Small intestine (tissue), 16 donors: ENCODE measurements at places on chromosomes 3 and 15.

DNA sequence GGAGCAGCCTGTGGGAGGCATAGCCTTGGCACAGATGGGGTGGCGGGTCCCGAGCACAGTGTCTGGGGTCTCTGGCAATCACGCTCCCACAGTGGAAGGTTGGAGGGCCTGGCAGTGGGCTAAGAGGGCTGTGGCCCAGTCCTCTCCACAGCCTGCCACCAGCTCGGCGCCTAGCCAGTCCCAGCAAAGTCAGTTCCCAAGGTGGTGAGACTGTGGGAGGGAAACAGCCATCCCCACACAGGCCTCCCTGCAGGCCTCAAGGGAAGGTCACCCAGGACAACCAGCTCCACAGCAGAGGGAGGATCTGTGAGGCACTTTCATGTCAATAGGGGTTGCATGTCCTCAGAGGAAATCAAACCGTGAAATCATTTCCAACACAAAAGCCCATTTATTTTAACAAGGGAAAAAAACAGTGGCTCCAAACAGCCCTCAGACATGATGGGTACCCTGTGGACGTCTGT is 27.6 kb upstream of the LIMD1 start:
- no peak for DNase-seq

DNA sequence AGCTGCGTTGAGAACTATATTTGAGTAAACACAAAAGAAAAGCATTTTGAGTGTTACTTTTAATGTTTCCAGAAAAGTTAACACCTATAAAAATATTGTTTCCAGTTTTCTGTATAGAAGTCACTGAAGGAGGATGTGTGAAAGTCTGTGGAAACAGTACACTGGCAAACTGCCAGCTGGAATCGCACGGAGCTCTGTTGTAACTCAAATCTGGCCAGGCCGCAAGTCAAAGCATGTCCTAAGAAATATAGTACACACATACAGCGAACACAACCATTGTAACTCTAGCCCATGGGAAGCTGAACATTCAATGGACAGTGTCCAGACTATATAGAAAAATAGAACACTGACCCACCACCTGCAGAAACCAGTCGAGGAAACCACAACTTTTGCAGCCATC is 657.2 kb downstream of the FHIT start:
- peak; percentile 22 for DNase-seq

DNA sequence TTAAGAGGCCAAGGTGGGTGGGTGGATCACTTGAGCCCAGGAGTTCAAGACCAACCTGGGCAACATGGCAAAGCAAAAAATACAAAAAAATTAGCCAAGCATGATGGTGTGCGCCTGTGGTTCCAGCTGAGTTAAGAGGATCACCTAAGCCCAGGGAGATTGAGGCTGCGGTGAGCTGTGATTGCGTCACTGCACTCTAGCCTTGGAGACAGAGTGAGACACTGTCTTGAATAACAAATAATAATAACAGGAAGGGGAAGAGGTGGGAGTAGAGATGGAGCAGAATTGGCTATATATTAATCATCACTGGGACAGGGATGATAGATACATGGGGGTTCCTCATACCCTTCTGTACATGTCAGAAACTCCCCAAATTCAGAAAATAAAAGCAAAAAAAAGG is 23.8 kb upstream of the NMB start:
- no peak for DNase-seq

DNA sequence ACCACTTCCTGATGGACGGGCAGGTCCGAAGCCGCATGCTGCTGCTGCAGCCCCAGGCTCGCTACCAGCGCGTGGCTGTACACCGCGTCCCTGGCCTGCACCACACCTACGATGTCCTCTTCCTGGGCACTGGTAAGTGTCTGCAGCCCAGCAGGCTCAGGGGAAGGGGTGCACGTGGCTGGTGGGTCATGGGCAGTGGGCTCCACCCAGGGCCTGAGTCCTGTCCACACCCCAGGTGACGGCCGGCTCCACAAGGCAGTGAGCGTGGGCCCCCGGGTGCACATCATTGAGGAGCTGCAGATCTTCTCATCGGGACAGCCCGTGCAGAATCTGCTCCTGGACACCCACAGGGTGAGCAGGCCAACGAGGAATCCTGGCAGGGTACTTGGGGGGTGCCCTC is 8.7 kb downstream of the CIB1 start:
- DNase-seq = no peak

- no peak for DNase-seq
These were observed 19.3 kb upstream of the EOGT start for GRCh38 chr3:69032737-69033136.

DNA sequence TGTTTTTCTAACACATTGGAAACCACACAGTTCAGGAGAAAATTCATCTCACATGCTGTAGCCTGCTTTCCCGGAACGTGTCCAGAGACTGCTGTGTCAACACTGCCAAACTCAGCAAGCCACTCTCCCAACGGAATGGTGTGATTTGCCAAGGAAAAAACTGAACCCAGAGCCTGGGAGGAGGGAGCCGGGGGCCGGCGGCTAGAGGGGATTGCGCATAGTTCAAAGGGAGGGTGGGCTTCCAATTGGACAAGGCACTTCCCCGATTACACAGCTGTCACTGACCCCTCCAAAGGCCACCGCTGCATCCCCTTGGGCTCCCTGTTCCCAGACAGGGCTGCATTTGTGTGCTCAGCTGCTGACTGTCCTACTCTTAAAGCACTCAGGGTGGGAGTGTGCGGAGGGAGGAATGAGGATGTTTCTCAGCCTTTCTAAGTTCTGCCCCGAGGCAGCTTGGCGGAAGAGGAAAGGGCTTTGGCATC is 256.2 kb downstream of the ZNF621 start:
- no peak for DNase-seq

DNA sequence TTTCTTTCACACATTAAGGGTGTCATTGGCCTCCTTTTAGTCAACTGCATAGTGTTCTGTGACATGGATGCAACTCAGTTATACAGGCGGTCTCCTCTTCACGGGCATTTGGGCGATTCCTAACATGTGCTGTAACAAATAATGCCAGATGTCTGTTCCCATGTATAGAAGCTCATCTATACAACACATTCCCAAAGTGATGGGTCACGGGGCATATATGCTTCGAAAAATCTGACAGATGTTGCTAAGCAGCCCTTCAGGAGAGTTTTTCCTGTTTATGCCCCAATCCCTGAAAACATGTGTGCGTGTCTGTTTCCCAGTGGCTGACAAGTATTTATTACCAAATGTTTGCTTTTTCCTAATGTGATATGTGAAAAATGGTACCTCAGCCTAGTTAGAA is 25.8 kb downstream of the LRRK1 start:
- DNase-seq = no peak

DNA sequence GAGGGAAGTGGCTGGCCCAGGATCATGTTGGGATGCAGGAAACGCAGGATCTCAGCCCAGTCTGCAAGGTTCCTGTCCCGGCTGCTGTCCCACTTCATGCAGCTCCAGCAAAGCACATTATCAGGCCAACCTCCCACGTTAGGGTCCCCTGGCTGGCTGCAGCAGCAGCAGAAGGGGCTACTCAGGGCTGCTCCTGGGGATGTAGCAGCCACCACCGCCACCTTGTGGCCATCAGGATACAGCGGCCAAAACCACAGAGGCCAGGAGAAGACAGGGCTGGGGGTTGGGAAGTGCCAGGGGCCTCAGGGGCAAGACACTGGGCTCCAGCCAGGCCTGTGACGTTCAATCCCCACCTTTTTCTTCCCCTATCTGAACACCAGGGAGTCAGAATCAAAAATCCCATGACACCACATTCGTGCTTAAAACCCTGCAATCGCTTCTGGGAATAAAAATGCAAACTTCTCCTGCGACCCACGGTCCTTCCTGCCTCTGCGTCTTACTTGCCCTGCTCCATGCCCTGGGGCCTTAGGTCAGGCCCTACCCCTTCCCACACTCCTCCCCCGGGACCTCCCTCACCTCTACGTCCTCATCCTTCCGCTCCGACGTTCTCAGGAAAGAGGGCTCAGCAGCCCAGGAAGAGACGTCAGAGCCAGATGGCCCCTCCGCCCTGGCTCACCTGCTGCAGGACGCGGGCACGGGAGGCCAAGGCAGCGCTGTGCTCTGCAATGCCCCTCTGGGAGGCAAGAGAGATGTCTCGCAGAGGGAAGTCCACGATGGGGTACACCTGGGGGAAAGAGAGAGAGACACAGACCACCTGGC is 21.5 kb downstream of the SSUH2 start:
- DNase-seq = peak; percentile 76

GRCh38 chr3:62771331-62772072 is 103.7 kb downstream of the CADPS start:
- DNase-seq = no peak

GRCh38 chr15:77004189-77004588 is 9.3 kb downstream of the PSTPIP1 start:
- DNase-seq = no peak

- DNase-seq = peak; percentile 1
These were observed 402.1 kb upstream of the MCTP2 start for GRCh38 chr15:93829115-93829870.
